ENCODE measurements at places on chromosomes 7 and 10. TPM values are rescaled to one million over a fixed set of nuclear protein-coding genes. Genes with fewer than 3 reads are reported as not detected.

DNA sequence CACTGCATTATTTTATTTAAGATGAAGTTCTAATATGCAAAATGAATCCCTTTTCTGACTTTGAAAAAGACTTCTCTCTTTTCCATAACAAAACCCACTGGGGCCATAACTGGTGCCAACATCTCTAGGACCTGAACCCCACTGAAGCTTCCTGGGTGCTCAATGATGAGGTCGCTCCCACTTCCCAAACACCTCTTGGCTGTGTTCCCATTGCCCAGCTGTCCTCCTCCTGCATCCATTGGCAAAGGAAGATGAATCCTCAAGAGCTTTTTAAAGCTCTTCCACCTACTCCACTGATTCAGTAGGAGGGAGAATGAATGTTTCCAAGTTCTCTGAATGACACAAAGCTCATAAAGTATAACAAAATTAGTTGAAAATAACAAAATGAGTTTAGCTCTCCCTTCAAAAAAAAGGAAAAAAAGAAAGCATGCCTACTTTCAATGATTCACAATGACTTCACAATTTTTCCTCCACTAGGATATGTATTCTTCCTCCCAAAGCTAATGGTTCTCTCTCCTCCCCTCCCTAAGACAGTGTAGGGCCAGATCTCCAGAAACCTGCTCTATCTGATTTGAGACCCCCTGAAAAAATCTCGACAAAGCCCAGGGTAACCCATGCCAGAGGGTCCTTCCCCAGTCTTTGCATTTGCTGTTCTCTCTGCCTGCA lies 64.8 kb downstream of the SORBS1 start:
- H3K27me3 ChIP-seq = no peaks in the 10 kb centered on the region
- DNase-seq = no peak
- H3K4me1 ChIP-seq = peaks cover 89% of the 10 kb centered on the region

GIMAP2 gene
- 5.0 TPM for total RNA-seq

GRCh38 chr10:499991-500390 lies 189.5 kb downstream of the DIP2C start:
- H3K27ac ChIP-seq = no peak overlapping the region
- H3K36me3 ChIP-seq = no peaks in the 10 kb centered on the region
- no peaks in the 10 kb centered on the region for H3K27me3 ChIP-seq
- peaks cover 47% of the 10 kb centered on the region for H3K4me1 ChIP-seq

ATG9B gene
- total RNA-seq = not detected

CPVL gene
- total RNA-seq = 86.3 TPM

ADARB2 gene
- total RNA-seq = 0.11 TPM

- no peak overlapping the region for H3K4me3 ChIP-seq
- peak overlapping the region; percentile 22 for H3K27ac ChIP-seq
- H3K27me3 ChIP-seq = no peaks in the 10 kb centered on the region
- no peaks in the 10 kb centered on the region for H3K36me3 ChIP-seq
Observed at GRCh38 chr10:88545359-88545758, 37.8 kb downstream of the RNLS start.

DNA sequence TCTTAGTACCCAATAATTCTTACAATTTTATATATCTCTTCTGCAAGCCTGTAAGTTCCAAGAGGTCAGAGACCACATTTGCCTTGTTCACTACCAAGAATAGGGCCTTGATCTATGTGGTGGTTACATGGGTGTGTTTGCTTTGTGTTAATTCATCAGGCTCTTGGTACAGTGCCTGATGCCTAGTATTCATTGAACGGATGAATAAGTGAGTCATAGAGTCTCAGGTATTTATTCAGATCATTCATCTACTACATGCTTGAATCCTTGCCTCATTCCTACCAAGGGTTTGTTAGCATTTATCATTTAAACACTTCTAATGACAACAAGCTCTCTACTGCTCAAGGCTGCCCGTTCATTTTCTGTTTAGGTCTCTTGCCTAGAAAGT lies 11.3 kb upstream of the SGPL1 start:
- H3K27me3 ChIP-seq = no peaks in the 10 kb centered on the region
- H3K27ac ChIP-seq = no peak overlapping the region
- H3K4me3 ChIP-seq = no peak overlapping the region
- H3K36me3 ChIP-seq = no peaks in the 10 kb centered on the region
- H3K4me1 ChIP-seq = peaks cover 21% of the 10 kb centered on the region

HOXA4 gene
- not detected for total RNA-seq

GRCh38 chr10:17227367-17228090 lies 512 bp upstream of the VIM start:
- peaks cover 21% of the 10 kb centered on the region for H3K36me3 ChIP-seq
- H3K27me3 ChIP-seq = peaks cover 49% of the 10 kb centered on the region
- no peak for DNase-seq
- H3K4me1 ChIP-seq = peaks cover 50% of the 10 kb centered on the region
- peak overlapping the region; percentile 100 for H3K27ac ChIP-seq

- H3K27me3 ChIP-seq = no peaks in the 10 kb centered on the region
- DNase-seq = no peak
- no peak overlapping the region for H3K27ac ChIP-seq
- no peaks in the 10 kb centered on the region for H3K36me3 ChIP-seq
- H3K4me1 ChIP-seq = no peaks in the 10 kb centered on the region
- H3K4me3 ChIP-seq = no peak overlapping the region
Observed at GRCh38 chr10:112756235-112756527, 193.9 kb upstream of the TCF7L2 start.

HOXA3 gene
- total RNA-seq = not detected

DNA sequence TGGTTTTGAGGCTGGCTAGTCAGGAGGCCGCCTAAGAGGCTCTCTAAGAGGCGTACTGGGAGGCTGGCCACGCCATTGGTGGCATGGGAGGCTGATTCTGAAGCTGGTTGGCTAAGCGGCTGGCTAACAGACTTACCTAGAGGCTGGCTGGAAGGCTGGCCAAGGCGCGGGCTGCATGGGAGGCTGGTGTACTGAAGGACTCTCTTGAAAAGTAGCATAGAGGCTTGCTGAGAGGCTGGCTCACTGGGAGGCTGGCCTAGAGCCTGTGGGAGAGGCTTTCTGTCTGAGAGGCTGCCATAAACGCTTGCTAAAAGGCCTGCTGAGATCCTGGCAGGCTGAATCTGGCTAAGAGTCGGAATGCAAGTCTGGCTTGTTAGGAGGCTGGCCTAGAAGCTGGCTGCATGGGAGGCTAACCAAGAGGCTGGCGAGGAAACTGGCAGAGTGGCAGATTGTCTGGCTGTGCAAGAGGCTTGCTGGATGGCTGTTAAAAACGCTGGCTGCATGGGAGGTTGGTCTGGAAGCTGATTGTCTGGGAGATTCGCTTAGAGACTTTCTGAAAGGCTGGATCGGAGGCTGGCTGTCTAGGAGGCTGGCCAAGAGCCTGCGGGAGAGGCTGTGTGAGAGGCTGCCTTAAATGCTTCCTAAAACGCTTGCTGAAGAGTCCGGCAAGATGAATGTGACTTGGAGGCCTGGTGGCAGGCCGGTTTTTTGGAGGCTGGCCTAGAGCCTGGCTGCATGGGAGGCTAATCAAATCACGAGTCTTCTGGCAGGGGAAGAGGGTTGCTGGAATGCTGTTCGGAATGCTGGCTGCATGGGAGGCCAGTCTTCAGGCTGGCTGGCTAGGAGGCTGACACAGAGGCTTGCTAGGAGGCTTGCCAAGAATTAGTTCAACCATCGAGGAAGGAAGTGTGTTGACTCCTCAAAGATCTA lies 134.2 kb downstream of the OR13A1 start:
- DNase-seq = no peak
- H3K4me1 ChIP-seq = no peaks in the 10 kb centered on the region
- H3K27ac ChIP-seq = no peak overlapping the region
- no peaks in the 10 kb centered on the region for H3K27me3 ChIP-seq
- no peak overlapping the region for H3K4me3 ChIP-seq

Data from left ventricle myocardium inferior (tissue), 1 donor.